Neural progenitor cell (in vitro differentiated cells): ENCODE measurements at places on chromosomes 13 and 19.

GRCh38 chr13:44407891-44408290 lies 34.3 kb downstream of the SERP2 start:
- DNase-seq = no peak

GRCh38 chr19:33950091-33950750 lies 153.6 kb downstream of the KCTD15 start:
- DNase-seq = peak; percentile 8

- no peak for DNase-seq
Observed at GRCh38 chr13:48892053-48892687, 83.5 kb upstream of the FNDC3A start.

GRCh38 chr19:18746401-18747325 lies 44.4 kb downstream of the COMP start:
- peak; percentile 11 for DNase-seq

DNA sequence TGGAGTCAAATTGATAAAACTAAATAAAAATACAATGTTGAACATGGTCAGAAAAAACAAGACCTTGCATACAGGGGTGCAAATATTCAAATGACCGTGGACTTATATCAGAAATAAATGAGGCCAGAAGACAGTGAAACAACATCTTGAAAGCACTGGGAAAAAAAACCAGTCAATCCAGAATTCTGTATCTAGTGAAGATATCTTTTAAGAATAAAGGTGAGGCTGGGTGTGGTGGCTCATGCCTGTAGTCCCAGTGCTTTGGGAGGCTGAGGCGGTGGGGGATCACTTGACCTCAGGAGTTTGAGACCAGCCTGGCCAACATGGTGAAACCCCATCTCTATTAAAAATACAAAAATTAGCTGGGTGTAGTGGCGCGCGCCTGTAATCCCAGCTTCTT lies 15.2 kb upstream of the CEBPA start:
- no peak for DNase-seq

DNA sequence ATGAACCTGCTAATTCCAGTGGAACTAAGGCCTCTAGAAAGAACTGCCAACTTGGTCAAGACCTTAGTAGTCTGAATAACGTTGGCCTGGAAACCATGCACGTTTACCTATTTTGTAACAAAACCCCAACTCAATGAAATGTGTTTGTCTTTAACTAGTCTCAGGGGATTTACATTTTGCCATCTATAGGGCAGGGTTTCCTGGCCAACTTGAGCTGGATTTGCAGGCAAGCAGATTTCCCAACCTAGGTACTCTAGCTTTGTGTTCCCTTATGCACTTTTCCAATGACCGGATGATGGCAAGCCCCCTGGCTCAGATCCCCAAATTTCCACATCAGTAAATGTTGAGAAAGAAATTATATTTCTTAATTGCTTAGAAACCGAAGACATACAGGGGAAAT lies 114.5 kb downstream of the IRS2 start:
- DNase-seq = no peak

- no peak for DNase-seq
Observed at GRCh38 chr13:76913898-76914297, 27.7 kb upstream of the KCTD12 start.
